Caudate nucleus (tissue), 63 donors: ENCODE measurements at places on chromosomes 4 and X.

DNA sequence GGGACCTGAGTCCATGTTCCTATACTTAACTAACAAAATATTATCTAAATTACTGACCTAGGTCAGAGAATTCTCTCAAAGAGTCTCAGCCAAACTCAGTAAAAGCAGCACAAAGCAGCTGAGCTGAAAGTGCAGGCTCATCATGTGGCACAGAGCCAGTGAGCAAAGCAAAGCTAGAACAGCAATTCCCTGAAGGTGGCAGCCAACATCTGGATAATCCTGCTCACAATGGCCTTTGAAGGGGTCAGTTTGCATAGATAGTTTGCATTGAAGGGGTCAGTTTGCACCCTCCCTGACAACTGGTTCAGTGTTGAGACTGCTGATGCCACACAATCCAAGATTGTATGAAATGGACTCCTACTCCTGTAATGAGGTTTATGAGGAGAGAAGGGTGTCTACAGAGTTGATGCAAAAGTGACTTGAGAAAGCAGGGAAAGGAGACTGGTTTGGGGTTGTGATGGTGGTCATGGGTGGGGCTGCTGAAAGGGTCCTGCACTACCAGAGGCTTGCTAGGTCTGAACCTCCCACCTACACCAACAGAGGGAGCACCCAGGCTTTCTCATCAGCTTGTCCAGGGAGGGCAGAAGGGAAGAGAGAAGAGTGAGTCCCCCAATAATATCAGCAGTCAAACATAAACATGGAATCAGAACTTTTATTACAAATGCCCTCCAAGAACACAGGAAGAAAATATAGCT lies 39.7 kb downstream of the TRIM61 start:
- peak; percentile 19 for DNase-seq

- no peak for DNase-seq
These were observed 162.2 kb upstream of the ANXA10 start for GRCh38 chr4:167930166-167930565.

DNA sequence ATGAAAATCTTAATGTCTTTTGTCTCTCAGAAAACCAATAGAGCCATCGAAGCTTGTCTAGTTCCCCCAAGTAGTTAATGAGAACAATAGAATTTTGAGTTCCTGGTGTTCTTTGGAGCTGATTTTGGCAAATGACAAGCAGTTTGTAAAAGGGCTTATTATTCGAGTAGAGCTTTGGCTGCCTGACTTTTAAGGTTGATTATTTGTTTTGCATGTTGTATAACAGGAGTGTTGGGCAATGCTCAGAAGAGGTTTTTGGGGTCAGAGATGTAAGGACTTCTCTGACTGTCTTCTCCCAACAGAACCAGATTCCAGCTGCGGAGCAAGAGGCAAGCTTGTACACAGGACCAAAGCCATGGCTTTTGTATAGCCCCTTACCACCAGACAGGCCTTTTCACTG lies 30.0 kb downstream of the ZCCHC12 start:
- no peak for DNase-seq

DNA sequence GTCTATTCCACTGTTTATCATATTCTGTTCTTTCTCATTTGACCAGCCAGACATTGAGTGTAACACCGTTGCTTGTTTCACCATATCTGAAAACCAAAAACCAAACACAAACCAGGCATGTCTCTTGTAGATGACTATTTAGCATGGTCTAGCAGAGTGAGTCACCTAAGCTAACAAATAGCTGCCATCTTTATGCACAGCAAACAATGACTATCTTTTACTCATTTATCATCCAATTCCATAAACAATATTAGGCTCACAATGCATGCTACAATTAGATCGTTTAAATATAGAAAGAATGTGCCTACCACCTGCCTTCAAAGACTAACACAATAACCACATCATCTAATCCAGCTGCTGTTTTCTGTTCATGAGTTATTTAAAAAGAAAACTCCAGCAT lies 495.4 kb downstream of the PCDH19 start:
- no peak for DNase-seq

DNA sequence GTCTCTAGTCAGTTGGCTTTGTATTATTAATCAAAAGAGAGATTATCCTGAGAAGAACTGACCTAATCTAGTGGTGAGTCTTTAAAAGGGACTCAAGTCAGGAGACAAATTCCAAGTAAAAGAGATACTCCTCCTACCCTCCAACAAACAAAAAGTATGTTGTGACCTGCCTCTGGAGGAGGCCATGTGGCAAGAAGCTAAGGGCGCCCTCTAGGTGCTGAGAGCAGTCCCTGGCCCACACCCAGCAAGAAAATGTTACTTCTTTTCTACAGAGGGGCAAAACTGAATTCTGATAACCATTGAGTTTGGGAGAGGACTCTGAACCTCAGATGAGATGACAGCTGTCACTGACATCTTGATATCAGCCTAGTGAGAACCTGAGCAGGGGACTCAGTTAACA lies 953.6 kb upstream of the AGA start:
- DNase-seq: no peak

DNA sequence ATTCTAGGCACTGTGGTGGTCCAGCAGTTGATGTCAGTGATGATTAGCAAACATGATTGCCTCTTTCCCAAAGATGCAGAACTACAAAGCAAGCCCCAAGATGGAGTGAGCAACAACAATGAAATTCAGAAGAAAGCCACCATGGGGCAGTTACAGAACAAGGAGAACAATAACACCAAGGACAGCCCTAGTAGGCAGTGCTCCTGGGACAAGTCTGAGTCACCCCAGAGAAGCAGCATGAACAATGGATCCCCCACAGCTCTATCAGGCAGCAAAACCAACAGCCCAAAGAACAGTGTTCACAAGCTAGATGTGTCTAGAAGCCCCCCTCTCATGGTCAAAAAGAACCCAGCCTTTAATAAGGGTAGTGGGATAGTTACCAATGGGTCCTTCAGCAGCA lies 365.3 kb downstream of the MAPK10 start:
- no peak for DNase-seq
